Naive thymus-derived CD4-positive, alpha-beta T cell (primary cell): ENCODE measurements at places on chromosomes 5 and 9. TPM values are rescaled to one million over a fixed set of nuclear protein-coding genes. Genes with fewer than 3 reads are reported as not detected.

The GARIN3 gene
- not detected for polyA plus RNA-seq

- H3K4me1 ChIP-seq, result no peaks in the 10 kb centered on the region
- H3K27ac ChIP-seq, result no peak overlapping the region
- no peaks in the 10 kb centered on the region for H3K27me3 ChIP-seq
- no peak for DNase-seq
These were observed 184.5 kb downstream of the CRB2 start for GRCh38 chr9:123540457-123540856.

- H3K4me3 ChIP-seq, result no peak overlapping the region
- peaks cover 78% of the 10 kb centered on the region for H3K36me3 ChIP-seq
- DNase-seq, result no peak
- H3K27me3 ChIP-seq, result no peaks in the 10 kb centered on the region
These were observed 3.8 kb downstream of the NOL6 start for GRCh38 chr9:33469891-33470290.

- peak overlapping the region; percentile 53 for H3K27ac ChIP-seq
- peaks cover 49% of the 10 kb centered on the region for H3K4me1 ChIP-seq
- DNase-seq, result peak; percentile 16
- H3K4me3 ChIP-seq, result peak overlapping the region; percentile 3
- no peaks in the 10 kb centered on the region for H3K27me3 ChIP-seq
These were observed 94.7 kb upstream of the ANKRD55 start for GRCh38 chr5:56327809-56328208.

- H3K36me3 ChIP-seq, result no peaks in the 10 kb centered on the region
- H3K27me3 ChIP-seq, result no peaks in the 10 kb centered on the region
- no peak overlapping the region for H3K4me3 ChIP-seq
These were observed 75.4 kb upstream of the MAN2A1 start for GRCh38 chr5:109614301-109614700.

DNA sequence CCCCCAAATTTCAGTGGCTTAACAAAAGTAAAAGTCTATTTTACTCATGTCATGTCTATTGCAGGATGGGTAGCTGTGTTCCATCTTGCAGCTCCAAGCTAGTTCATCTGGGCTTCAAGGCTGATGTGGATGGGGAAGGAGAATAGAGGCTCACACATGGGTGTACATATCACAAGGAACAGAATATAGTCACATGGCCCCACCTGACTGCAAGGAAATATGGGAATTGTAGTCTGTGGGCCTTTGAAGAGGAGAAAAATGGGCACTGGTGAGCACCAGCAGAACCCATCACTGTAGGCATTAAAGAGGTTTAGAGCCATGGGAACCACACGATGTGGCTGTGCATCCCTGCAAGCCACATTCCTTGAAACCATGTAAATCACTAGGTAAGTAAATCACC, 17.9 kb upstream of the TRIO start:
- H3K4me1 ChIP-seq, result no peaks in the 10 kb centered on the region
- no peak overlapping the region for H3K4me3 ChIP-seq
- H3K27ac ChIP-seq, result no peak overlapping the region
- H3K27me3 ChIP-seq, result no peaks in the 10 kb centered on the region

GRCh38 chr5:39314591-39314990, 49.7 kb downstream of the C9 start:
- no peak overlapping the region for H3K4me3 ChIP-seq
- no peaks in the 10 kb centered on the region for H3K4me1 ChIP-seq
- H3K27me3 ChIP-seq, result no peaks in the 10 kb centered on the region
- no peak for DNase-seq
- H3K27ac ChIP-seq, result no peak overlapping the region

- no peaks in the 10 kb centered on the region for H3K27me3 ChIP-seq
- no peak overlapping the region for H3K4me3 ChIP-seq
- DNase-seq, result peak; percentile 20
- no peak overlapping the region for H3K27ac ChIP-seq
These were observed 54.2 kb downstream of the LRSAM1 start for GRCh38 chr9:127505396-127506116.

DNA sequence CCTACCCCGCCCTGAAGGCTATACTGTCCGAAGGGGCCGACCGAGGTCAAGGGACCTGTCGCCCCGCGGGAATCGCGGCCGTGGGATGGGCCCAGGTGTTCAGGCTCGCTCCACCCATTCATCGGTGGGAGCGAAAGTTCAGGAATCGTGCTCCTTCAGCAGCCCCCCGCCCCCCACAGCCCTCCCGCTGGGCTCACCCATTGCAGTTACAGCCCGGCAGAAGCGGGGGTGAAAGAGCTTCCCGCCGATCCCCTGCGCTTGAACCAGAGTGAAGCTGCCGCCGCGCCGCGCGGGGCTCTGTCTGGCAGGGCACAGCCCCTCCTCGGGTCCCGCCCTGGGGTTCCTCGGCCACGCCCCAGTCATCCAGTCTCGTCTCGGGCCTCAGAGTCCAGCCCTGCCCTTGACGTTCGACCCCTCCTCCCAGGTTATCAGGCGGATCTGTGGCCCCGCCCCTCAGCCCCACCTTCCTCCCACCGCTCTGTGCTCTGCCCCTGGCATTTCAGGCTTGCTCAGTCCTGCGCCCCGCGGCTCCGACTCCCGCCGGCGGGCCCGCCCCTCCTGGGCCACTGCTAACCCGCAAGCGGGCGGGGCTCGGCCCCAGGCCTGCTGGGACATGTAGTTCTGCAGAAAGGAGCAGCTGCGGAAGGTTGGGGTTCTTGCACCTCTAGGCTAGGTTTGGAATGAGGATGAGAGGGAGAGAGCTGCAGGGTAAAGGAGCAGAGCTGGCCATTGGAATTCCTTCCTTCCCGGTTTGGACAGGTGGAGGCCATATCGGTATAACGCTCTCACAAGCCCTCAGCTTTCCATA, at the start of gene MYORG:
TSS of gene MYORG (minus strand) at position 303 of the 808 bp plus-strand sequence. CDS start 3,955 bp downstream, outside the sequence.
- H3K27ac ChIP-seq, result peak within 1 kb of the TSS; percentile 57
- peak within 1 kb of the TSS; percentile 82 for H3K4me3 ChIP-seq
- H3K4me1 ChIP-seq, result peaks cover 16% of the 10 kb centered on the region
- H3K27me3 ChIP-seq, result no peaks in the 10 kb centered on the region
- DNase-seq, result peak; percentile 95
- H3K36me3 ChIP-seq, result no peaks in the 10 kb centered on the region

DNA sequence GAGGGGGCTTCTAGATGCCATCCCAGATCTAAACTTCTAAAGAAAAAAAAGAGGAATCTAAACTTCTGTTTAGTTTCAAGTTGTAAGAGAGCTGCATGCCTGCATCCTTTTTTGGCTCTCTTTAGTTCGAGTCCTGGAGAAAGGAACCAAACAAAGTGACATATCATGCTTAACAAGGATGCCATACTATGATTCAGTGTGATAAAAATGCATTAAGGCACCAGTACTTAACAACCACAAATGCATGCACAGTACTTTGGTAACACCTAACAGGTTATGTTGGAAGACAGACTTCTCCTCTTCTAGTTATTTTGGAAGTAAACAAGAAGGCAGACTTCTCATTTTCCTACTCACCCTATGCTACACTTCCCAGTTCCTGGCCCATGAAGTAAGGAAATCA, 27.3 kb downstream of the NME5 start:
- no peaks in the 10 kb centered on the region for H3K27me3 ChIP-seq
- H3K4me1 ChIP-seq, result no peaks in the 10 kb centered on the region
- H3K27ac ChIP-seq, result no peak overlapping the region
- H3K4me3 ChIP-seq, result no peak overlapping the region
- no peaks in the 10 kb centered on the region for H3K36me3 ChIP-seq

- no peaks in the 10 kb centered on the region for H3K4me1 ChIP-seq
- no peak overlapping the region for H3K27ac ChIP-seq
- H3K36me3 ChIP-seq, result no peaks in the 10 kb centered on the region
- no peak overlapping the region for H3K4me3 ChIP-seq
- DNase-seq, result no peak
These were observed 699.0 kb downstream of the MAT2B start for GRCh38 chr5:164204338-164204946.

DNA sequence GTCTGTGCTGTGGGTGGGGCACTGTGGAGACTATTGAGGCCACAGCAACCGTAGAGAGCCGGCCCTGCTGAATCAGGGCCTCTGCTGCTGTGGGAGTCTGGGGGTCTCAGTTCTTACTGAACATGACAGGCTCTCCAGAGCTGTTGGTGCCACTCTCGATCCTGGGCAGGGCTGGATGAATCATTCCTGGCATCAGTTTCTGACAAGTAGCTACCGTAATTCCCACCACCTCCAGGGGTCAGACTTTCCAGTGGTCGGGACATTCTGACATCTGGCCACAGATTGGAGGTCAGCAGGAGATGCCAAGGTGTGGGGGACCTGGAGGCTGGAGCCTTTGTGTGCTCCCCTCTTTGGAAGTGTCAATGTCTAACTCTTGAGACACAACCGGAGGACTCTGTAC, 188.4 kb downstream of the IRX2 start:
- no peak overlapping the region for H3K27ac ChIP-seq
- H3K27me3 ChIP-seq, result no peaks in the 10 kb centered on the region
- no peaks in the 10 kb centered on the region for H3K36me3 ChIP-seq
- no peak for DNase-seq
- H3K4me1 ChIP-seq, result no peaks in the 10 kb centered on the region
- no peak overlapping the region for H3K4me3 ChIP-seq

DNA sequence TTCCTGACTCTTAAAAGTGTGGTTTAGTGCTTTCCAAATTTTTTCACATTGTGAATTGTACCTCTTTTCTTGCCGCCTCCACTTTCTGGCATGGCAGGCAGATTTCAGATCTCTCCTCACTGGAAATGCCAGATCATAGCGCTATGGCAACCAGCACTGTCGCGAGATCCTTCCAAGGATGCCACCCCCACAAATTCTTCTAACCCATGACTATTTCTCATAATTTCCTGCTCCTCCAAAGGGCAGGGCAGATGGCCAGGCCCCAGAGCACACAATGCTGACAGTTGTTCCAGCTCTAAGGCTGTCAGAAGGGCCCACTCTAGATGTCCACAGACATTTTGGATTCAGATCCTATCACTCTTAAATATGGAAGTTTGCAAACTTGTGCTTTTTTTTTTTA, 446.2 kb upstream of the RIOK2 start:
- DNase-seq, result no peak
- H3K27me3 ChIP-seq, result no peaks in the 10 kb centered on the region
- H3K4me1 ChIP-seq, result no peaks in the 10 kb centered on the region
- H3K4me3 ChIP-seq, result no peak overlapping the region
- H3K36me3 ChIP-seq, result no peaks in the 10 kb centered on the region
- H3K27ac ChIP-seq, result no peak overlapping the region

DNA sequence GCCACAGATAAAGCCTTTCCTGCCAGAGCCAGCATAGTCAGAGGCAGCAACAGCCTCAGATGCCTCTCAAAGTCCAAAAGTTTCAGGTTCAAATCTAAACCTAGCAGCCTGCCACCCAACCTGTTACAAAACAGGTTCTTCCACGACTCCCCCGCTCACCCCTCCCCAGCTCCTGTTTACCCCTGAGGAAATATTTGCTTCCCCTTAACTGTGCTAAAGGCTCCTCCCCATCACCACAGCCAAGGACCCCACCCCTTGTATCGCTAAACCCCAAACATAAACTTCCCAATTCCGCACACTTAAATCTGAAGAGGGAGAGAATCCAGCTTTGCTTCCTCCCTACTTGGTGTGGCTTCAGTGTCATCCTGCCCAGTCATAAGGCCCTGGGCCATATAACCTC, 15.4 kb upstream of the VDAC1 start:
- H3K27me3 ChIP-seq, result no peaks in the 10 kb centered on the region
- no peak for DNase-seq
- H3K27ac ChIP-seq, result no peak overlapping the region
- H3K4me1 ChIP-seq, result no peaks in the 10 kb centered on the region
- no peak overlapping the region for H3K4me3 ChIP-seq
- no peaks in the 10 kb centered on the region for H3K36me3 ChIP-seq

GRCh38 chr5:31962351-31962751, 211.8 kb downstream of the GOLPH3 start:
- H3K36me3 ChIP-seq, result no peaks in the 10 kb centered on the region
- DNase-seq, result no peak
- no peak overlapping the region for H3K27ac ChIP-seq
- H3K4me3 ChIP-seq, result no peak overlapping the region

DNA sequence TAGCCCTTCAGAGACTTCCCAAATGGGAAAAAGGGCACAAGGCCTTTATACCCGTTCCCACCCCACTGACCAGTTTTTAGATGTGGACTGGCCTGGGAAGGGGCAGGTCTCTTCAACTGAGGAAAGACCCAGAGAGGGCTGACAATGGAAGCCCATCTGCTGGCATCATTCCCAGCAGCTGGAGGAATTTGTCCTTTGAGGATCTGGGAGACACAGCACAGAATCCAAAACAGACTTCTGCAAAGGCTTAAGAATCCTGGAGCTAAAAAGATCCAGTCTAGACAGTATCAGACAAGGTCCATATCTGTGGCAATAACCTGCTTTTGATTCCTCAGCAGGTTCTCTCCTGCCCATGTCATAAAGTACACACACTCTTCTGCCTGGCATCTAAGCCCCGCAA, 329.2 kb downstream of the TMEM167A start:
- H3K27me3 ChIP-seq, result no peaks in the 10 kb centered on the region
- peaks cover 17% of the 10 kb centered on the region for H3K4me1 ChIP-seq
- H3K27ac ChIP-seq, result no peak overlapping the region
- no peaks in the 10 kb centered on the region for H3K36me3 ChIP-seq

- H3K36me3 ChIP-seq, result no peaks in the 10 kb centered on the region
- no peaks in the 10 kb centered on the region for H3K4me1 ChIP-seq
- no peak overlapping the region for H3K4me3 ChIP-seq
- no peaks in the 10 kb centered on the region for H3K27me3 ChIP-seq
- no peak for DNase-seq
These were observed 40.0 kb upstream of the CDH6 start for GRCh38 chr5:31153521-31153920.

DNA sequence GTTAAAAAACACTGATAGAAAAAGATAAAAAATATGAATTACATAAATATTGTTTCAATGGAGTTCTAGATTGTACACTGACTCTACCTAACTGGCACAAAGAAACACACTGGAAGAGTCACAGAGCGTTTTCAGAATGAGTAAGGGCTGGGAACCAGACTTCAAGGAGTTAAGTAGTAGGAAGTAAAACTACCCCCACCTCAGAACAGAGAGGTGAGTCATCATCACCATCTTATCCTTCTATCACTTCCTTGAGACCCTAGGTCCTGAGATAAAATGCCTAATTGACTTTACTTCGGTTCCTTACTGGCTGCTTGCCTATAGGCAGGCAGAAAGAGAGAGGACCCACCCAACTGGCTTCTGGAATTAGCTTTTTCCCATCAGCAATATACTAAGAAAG, 79.7 kb downstream of the ELAVL2 start:
- H3K4me3 ChIP-seq, result no peak overlapping the region
- H3K27me3 ChIP-seq, result no peaks in the 10 kb centered on the region
- no peak for DNase-seq
- no peak overlapping the region for H3K27ac ChIP-seq
- H3K4me1 ChIP-seq, result no peaks in the 10 kb centered on the region

- no peaks in the 10 kb centered on the region for H3K36me3 ChIP-seq
- no peaks in the 10 kb centered on the region for H3K4me1 ChIP-seq
- H3K27ac ChIP-seq, result no peak overlapping the region
These were observed 5.6 kb downstream of the DAB2IP start for GRCh38 chr9:121656941-121657470.
